Heart right ventricle (tissue), 16 donors: ENCODE measurements at places on chromosomes 3 and 15.

DNA sequence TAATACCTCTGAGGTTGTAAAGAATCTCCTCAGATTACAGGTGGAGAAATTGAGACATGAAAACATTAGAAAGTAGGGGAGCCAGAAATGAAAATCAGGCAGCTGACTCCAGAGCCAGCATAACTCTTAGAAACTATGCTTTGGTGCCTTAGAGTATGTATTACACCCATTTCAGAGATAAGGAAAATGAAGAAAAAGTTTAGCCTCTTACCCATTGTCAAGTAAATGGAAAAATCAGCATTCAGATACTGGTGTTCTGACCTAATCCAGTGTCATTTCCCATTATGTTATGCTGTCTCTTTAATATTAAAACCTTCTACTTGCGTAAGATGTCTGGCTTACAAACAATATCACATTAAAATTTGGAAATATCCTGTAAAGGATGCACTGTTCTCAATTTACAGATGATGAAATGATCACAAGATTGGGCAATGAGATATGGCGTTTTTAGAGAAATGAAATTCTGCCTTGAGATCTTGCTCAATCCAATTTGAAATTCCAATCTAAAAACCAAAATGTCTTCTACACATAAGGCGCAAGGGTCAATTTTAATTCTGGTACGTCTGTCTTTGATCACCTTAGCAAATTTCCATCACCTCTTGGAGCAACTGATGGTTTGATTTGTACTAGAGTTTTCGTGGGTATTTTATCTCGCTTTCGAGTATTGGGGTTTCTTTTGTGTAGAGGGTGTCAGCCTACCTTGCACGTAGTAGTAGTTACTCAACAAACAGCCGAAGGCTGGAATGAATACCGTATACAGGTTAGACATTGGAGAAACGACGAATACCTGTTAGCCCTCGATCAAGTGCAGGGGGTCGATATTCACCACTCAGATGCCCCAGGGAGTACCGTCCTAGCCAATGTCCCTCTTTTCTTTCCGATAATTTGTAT lies 902 bp upstream of the ZCWPW2 start:
- peak overlapping the region; percentile 99 for H3K27ac ChIP-seq
- peaks cover 4% of the 10 kb centered on the region for H3K36me3 ChIP-seq
- peak overlapping the region; percentile 65 for H3K4me3 ChIP-seq
- no peak for DNase-seq
- H3K27me3 ChIP-seq, result no peaks in the 10 kb centered on the region
- H3K4me1 ChIP-seq, result peaks cover 9% of the 10 kb centered on the region

DNA sequence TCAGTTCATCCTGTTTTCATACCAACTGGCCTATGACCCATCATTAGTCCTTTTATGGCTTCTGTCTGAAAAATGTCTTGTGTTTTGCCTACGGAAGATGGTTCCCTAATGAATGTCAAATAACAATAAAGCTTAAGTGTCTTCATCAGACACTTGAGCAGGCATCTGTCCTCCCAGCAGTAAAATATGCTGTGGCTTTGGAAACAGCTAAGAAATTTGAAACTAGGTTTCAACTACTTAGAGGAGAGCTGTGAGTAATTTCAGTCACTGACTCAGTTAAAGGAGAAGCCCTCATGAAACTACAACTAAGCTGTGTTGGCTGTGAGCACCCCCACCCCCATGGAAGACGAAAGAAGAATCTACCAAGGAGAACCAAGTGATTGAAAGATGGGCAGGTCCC lies 409.4 kb upstream of the PPP2R3A start:
- no peak overlapping the region for H3K4me3 ChIP-seq
- no peaks in the 10 kb centered on the region for H3K36me3 ChIP-seq

GRCh38 chr15:70067011-70067410 lies 30.7 kb downstream of the TLE3 start:
- peaks cover 18% of the 10 kb centered on the region for H3K4me1 ChIP-seq
- H3K4me3 ChIP-seq, result no peak overlapping the region
- H3K27me3 ChIP-seq, result no peaks in the 10 kb centered on the region
- no peak overlapping the region for H3K27ac ChIP-seq
- H3K36me3 ChIP-seq, result peaks cover 86% of the 10 kb centered on the region

- peak overlapping the region; percentile 46 for H3K27ac ChIP-seq
- no peak for DNase-seq
- H3K4me3 ChIP-seq, result no peak overlapping the region
- no peaks in the 10 kb centered on the region for H3K27me3 ChIP-seq
- peaks cover 70% of the 10 kb centered on the region for H3K4me1 ChIP-seq
Measured at GRCh38 chr3:134352031-134352671, 22.1 kb downstream of the AMOTL2 start.

- no peak overlapping the region for H3K27ac ChIP-seq
- H3K4me1 ChIP-seq, result no peaks in the 10 kb centered on the region
- H3K27me3 ChIP-seq, result no peaks in the 10 kb centered on the region
- DNase-seq, result no peak
- H3K4me3 ChIP-seq, result no peak overlapping the region
- no peaks in the 10 kb centered on the region for H3K36me3 ChIP-seq
Measured at GRCh38 chr3:155158346-155159037, 78.4 kb downstream of the MME start.

GRCh38 chr3:53704363-53704725 lies 141.9 kb downstream of the CHDH start:
- H3K36me3 ChIP-seq, result no peaks in the 10 kb centered on the region
- DNase-seq, result no peak
- H3K27ac ChIP-seq, result no peak overlapping the region
- peaks cover 14% of the 10 kb centered on the region for H3K4me1 ChIP-seq

- H3K4me1 ChIP-seq, result no peaks in the 10 kb centered on the region
- no peak overlapping the region for H3K27ac ChIP-seq
- H3K4me3 ChIP-seq, result no peak overlapping the region
- H3K27me3 ChIP-seq, result no peaks in the 10 kb centered on the region
- peaks cover 25% of the 10 kb centered on the region for H3K36me3 ChIP-seq
Measured at GRCh38 chr3:65376426-65376825, 662.3 kb downstream of the MAGI1 start.

- no peak overlapping the region for H3K27ac ChIP-seq
- no peaks in the 10 kb centered on the region for H3K36me3 ChIP-seq
- DNase-seq, result no peak
Measured at GRCh38 chr3:75001330-75001729, 386.9 kb upstream of the CNTN3 start.

DNA sequence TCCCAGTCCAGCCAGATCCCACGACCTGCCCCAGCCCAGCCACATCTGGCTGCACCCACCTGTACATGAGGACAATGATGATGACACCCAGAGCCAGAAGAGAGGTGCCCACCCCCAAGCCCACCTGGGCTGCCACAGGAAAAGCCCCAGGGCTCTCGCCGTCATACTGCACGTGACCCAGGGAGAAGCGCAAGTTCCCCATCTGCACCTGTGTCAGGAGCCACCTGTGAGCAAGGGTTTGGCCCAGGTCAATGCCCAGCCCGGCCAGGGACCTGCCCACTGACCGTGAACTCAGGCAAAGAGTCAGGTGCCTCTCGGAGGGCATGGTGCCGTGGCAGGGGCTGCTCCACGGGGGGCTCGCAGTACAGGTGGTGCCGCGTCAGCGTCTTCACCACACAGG lies 16.3 kb downstream of the PLXNB1 start:
- H3K27me3 ChIP-seq, result no peaks in the 10 kb centered on the region
- no peak overlapping the region for H3K27ac ChIP-seq
- peaks cover 89% of the 10 kb centered on the region for H3K36me3 ChIP-seq
- no peaks in the 10 kb centered on the region for H3K4me1 ChIP-seq

GRCh38 chr15:69450968-69451695 lies 1.5 kb upstream of the RPLP1 start:
- H3K27ac ChIP-seq, result no peak overlapping the region
- DNase-seq, result no peak
- H3K27me3 ChIP-seq, result no peaks in the 10 kb centered on the region
- peaks cover 38% of the 10 kb centered on the region for H3K4me1 ChIP-seq
- peaks cover 18% of the 10 kb centered on the region for H3K36me3 ChIP-seq
- H3K4me3 ChIP-seq, result no peak overlapping the region

DNA sequence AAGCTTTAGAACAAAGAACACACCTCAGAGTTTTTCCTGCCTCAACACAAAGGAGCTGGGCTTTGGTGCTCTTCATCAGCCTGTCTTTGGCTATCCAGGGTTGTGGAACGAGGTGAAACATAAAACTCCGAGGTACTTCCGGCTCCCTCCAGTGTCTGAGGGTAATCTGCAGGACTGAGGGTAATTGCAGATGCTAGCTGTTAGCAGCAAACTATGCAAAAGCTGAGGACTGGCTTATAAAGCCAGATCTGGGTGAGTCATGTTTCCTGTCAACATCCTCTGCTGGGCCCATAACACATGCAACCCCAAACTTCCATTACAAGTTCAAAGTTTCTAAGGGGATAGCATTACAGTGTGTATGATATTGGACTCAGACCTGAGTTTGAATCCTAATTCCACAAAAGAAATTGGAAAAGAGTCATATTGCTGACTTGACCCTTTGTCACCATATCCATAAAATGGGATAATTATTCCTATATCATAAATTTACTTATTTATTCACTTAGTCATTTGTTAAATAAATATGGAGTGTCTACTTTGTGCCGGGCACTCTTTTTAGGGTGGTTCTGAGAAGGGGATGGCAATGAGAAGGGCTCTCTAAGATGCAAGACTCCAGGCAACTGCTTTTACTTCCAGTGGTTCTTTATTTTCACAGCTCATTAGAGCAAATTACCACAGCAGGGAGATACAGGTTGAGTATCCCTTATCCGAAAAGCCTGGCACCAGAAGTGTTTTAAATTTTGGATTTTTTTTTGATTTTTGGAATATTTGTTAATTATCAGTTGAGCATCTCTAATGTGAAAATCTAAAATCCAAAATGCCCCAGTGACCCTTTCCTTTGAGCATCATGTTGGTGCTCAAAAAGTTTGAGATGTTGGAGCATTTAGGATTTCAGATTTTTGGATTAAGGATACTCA lies 9.5 kb upstream of the TRIM69 start:
- DNase-seq, result peak; percentile 69
- H3K27me3 ChIP-seq, result no peaks in the 10 kb centered on the region
- H3K36me3 ChIP-seq, result peaks cover 7% of the 10 kb centered on the region
- peak overlapping the region; percentile 95 for H3K27ac ChIP-seq
- peaks cover 49% of the 10 kb centered on the region for H3K4me1 ChIP-seq
